ENCODE measurements at places on chromosomes 5 and 9. TPM values are rescaled to one million over a fixed set of nuclear protein-coding genes. Genes with fewer than 3 reads are reported as not detected.

The NPR2 gene
- 48.6 TPM for total RNA-seq

The CTNND2 gene
- not detected for total RNA-seq

The CCDC183 gene
- 0.33 TPM for total RNA-seq

The C9orf152 gene
- total RNA-seq = 0.17 TPM

The MARCOL gene
- total RNA-seq = not detected

The GARNL3 gene
- 1.3 TPM for total RNA-seq

The RORB gene
- 0.87 TPM for total RNA-seq

The CBY3 gene
- total RNA-seq = not detected

The C5orf58 gene
- total RNA-seq = not detected

The PTGES gene
- 84.5 TPM for total RNA-seq

The TTC16 gene
- 0.15 TPM for total RNA-seq

The SLC34A1 gene
- not detected for total RNA-seq

The SPINK13 gene
- total RNA-seq = not detected

The HMMR gene
- total RNA-seq = 61.5 TPM

The PCDHA13 gene
- total RNA-seq = under 0.01 TPM

The KLHL9 gene
- 48.1 TPM for total RNA-seq

The TAS2R1 gene
- total RNA-seq = not detected

The CDX1 gene
- 0.17 TPM for total RNA-seq

The STPG3 gene
- 0.66 TPM for total RNA-seq

The RNF183 gene
- total RNA-seq = not detected

The SPEF2 gene
- total RNA-seq = 4.1 TPM

The SLC6A3 gene
- under 0.01 TPM for total RNA-seq

The FBP2 gene
- total RNA-seq = not detected

The BTNL9 gene
- not detected for total RNA-seq

The SOHLH1 gene
- total RNA-seq = not detected

Measured in smooth muscle cell of trachea (primary cell).